ENCODE measurements at places on chromosomes 3 and 15.
A peak's percentile ranks its signal among the peaks of the same experiment; 100 is the strongest.

DNA sequence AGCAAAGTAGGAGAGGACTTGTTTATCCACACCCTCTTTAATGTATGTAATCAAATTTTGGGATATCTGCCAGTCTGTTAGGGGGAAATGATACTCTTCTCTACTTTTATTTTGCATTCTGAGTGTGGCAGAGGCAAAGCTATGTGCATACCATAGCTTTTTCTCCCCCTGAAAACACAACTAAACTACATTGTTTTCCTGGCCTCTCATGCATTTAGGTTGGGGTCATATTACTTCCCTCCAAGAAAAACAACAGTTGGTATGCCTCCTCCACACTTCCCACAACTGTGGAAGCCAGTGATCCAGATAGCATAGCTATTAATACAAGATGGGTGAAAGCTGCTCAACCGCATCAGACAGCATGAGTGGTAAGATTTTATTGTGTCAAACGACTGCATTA lies 6.9 kb downstream of the RPL15 start:
- DNase-seq, result peak; percentile 73

GRCh38 chr3:62414786-62415185 lies 41.4 kb upstream of the FEZF2 start:
- DNase-seq, result no peak

DNA sequence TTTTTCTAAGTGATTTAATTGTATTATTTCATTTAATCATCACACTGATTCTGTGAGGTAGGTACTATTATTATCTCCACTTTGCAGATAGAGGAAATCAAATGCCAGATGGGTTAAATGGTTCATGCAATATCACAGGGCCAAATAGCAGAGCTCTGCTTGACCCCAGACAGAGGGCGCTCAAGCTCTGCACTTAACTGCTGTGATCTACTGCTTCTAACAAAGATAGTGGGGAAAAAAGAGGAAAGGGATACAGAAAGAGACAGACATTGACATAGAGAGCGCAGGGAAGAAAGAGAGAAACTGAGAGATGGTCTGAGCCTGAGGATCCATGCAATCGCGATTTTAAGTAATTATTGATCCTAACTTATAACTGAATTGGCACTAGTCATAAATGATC lies 279.1 kb upstream of the THRB start:
- peak; percentile 82 for DNase-seq

GRCh38 chr3:128004661-128005060 lies 47.6 kb upstream of the SEC61A1 start:
- DNase-seq, result no peak

DNA sequence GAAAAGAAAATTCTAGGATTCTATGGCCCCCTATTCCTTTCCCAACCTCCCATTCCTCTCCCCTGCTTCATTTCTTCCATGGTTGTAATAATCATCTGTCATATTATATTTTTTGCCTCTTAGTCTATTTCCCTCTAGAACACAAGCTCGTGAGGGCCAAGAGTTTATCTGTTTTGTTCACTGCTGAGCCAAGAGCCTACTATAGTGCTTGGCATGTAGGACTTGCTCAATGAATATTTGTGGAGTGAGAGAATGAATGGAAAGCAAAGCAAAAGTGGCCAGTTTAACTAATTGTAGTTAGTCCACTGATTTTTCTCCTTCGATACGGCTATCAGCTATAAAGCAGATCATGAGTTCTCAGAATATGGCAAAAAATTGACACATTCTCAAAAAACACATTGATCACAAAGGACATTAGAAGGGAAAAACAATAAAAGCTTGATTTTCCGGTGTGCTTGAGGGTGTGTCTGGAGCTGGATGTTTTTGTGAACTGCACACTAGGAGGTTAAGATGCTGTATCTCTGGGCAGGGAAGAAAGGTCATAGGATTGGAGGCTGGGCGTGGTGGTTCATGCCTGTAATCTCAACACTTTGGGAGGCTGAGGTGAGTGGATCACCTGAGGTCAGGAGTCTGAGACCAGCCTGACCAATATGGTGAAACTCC lies 25.0 kb upstream of the CTSH start:
- no peak for DNase-seq

DNA sequence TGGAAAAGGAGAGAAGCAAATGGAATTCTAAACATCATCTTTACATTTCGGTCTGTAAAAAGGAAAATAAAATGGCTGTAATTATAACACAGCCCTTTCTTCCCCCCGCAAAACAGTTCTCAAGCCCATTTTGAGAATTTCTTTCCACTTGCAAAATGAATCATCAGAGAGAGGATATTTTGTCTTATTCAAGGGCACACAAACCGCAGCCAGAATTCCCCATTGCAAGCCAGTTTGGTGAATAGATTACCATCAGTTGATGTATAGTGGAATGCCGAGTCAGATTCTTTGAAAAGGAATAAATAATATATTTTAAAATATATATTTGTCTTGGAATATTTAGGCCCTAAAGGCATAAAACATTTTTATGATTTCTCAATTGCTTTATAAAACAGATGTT lies 420.4 kb upstream of the SEMA6D start:
- DNase-seq, result no peak

GRCh38 chr3:124779751-124780191 lies 49.5 kb downstream of the UMPS start:
- no peak for DNase-seq

- no peak for DNase-seq
Measured at GRCh38 chr15:35043373-35044095, 41.6 kb downstream of the NANOGP8 start.

DNA sequence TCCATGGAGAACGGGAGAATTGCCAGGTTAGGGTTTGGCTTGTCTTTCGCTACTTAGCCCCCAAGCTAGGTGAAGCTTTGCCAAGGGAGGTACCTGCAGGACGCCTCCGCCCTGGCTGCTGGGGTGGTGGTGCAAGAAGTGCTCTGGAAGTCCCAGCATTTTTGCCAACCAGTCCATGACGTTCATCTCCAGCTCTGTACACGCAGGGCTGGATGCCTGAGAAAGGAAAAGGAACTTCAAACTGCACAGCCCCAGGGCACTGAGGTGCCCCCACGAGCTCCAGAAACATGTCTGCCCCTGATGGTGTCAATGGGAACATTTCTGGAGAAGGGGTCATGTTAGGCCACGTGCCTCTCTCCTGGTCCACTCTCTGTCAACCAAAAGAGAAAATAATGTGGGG lies 8.2 kb downstream of the HDC start:
- DNase-seq, result no peak

GRCh38 chr3:39752751-39753150 lies 56.7 kb upstream of the MYRIP start:
- peak; percentile 4 for DNase-seq

- no peak for DNase-seq
Measured at GRCh38 chr3:108125153-108125543, 34.3 kb upstream of the CD47 start.

- no peak for DNase-seq
Measured at GRCh38 chr3:14570089-14570488, 29.9 kb upstream of the GRIP2 start.

GRCh38 chr3:127686512-127686894 lies 13.8 kb downstream of the ABTB1 start:
- no peak for DNase-seq

DNA sequence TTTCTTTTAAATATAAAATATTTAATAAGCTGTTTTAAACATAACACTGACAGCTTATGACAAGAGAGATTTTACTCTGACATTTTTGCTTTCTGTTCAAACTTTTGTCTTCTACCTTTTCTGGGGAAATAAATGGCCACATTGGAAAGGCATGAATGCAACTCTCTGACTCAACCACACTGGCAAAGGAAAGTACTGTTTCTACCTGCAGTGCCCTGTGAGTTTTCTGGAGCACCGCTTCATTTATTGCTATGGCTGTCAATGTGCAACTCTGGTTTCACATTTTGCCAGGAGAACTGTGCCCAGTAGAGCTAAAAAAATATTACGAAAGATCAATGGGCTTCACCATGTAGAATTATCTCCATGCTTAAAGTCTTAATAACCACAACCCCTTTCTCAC lies 15.1 kb downstream of the PDZRN3 start:
- DNase-seq, result no peak

- DNase-seq, result peak; percentile 85
Measured at GRCh38 chr3:140051019-140051957, 116.3 kb downstream of the CLSTN2 start.

DNA sequence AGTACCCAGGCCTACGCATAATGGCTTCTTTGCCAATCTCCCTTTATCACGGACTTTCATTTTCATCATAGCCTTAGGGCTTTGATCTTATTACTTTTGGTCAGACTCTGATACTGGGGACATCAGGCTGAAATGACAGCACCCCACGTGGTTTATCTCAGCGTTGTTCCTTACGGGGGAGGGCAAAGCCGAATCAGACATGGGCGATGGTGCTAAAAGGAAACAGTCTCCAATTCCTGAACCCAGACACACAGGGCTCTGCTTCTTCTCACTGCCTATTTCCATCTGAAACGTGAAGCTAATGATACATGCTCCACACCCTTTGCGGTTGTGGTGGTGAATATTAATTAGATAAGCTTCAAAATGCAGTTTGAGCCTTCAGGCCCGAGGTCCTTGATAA lies 59.4 kb upstream of the CD47 start:
- no peak for DNase-seq

GRCh38 chr15:45640616-45641015 lies 5.8 kb downstream of the SQOR start:
- no peak for DNase-seq

DNA sequence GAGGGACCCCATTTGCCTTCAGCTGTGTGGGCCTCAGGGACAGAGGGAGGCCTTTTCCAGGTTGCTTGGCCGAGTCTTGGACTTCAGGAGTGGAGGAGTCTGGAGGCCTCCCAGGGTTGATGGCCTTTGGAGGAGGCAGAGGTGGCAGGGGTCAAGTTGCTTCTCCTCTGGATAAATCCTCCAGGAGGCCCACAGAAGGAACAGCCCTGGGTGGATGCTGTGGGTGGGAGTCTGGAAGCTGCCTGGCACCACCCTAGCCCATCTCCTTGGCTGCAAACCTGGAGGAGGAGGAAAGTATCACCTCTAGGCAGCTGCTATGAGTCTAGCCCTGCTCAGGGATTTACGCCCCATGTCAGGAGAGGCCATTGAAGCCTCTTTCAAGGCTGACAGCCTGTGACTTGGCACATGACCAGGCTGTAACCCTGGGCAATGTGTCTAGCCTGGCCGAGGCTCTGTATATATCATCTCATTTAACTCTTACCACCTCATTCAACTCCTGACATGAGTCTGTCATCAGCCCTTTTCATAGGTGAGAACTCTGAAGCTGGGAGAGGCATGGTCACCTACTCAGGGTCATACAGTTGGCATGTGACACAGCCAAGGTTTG lies 2.9 kb upstream of the PRKCD start:
- no peak for DNase-seq

DNA sequence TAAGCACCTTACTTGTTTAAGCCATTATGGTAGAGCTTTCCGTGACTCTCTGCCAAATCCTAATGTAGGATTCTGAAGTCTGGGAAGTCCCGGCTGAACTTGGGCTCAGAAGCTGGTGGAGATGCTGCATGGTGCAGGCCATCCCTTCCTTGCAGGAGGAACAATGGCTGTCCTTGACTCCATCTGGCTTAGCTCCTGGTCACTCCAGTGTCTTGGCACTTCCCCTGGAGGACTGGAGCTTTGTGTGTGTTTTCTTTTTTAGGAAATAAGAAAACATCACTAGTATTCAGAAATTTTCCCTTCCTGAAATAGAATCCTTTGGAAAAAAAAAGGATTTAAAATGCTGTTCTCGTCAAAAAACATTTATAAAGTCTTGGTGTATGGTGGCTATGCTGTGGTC lies 209.3 kb upstream of the ROPN1 start:
- DNase-seq, result no peak

DNA sequence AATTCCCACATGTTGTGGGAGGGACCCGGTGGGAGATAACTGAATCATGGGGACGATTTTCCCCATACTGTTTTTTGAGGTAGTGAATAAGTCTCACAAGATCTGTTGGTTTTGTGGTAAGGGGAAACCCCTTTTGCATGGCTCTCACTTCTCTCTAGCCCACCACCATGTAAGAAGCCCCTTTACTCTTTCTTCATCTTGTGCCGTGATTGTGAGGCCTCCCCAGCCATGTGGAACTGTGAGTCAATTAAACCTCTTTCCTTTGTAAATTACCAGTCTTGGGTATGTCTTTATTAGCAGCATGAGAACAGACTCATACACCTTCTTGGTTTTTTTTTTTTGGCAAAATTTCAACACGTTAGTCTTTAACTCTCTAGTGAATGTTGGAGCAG lies 18.1 kb downstream of the ARL8B start:
- DNase-seq, result no peak

GRCh38 chr3:38454178-38454883 lies 641 bp downstream of the ACVR2B start:
- no peak for DNase-seq

- no peak for DNase-seq
Measured at GRCh38 chr15:44246521-44247268, 41.8 kb upstream of the GOLM2 start.

DNA sequence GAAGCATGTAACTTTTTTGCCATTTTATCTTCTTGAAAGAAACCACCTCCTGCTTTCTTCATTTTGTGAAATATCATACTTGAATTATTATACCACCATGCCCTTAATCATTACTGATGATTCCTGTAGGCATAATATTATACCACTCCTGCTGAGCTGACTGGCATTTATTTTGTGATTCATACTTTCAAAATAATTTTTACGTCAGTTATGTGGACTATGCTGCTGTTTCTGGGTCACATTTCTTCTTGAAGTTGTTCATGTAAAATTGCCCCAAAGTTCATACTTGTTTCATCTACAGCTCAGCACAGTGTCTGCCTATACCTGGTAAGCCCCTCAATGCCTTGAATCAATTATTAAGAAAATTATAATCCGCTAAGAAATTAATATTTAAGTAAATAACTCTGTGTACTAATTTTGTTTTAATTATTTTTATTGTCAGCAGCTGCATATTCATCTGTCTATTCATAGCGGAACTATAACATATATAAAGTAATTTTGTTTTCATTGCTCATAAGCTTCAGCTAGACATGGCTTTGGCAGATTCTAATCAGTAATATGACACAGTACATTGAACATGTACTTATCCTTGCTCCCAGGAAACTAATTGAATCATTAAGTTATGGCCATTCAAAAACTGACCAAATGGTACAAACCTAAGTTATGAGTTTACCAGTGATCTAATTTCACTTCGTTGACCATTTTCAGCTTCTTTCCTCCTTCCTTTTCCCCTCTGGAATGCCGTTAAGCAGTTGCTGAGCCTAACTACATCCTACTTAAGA lies 160.0 kb downstream of the NAALADL2 start:
- DNase-seq, result peak; percentile 5

DNA sequence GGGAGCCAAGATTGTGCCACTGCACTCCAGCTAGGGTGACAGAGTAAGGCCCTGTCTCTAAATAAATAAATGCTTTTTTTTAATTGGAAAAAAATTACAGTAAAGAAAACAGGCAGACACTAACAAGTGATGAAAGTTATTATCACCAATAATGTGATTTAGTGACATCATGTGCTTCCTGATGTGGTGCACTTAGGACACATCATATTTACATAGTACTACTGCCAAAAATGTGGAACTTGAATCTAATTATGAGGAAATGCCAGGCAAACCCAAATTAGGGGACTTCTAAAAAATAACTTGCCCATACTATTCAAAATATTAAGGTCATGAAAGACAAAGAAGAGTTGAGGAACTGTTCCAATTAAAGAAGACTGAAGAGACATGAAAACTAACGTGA lies 30.8 kb downstream of the MAP4 start:
- no peak for DNase-seq
